Stimulated activated CD8-positive, alpha-beta memory T cell treated with anti-CD3 and anti-CD28 coated beads, Interleukin-4, amount 100 ng/mL, for 1 hour (primary cell): ENCODE measurements at places on chromosomes 13 and 19.

GRCh38 chr19:6586056-6586455, 4.9 kb downstream of the CD70 start:
- DNase-seq, result no peak

- no peak for DNase-seq
Measured at GRCh38 chr19:6101291-6101825, 8.9 kb downstream of the RFX2 start.

DNA sequence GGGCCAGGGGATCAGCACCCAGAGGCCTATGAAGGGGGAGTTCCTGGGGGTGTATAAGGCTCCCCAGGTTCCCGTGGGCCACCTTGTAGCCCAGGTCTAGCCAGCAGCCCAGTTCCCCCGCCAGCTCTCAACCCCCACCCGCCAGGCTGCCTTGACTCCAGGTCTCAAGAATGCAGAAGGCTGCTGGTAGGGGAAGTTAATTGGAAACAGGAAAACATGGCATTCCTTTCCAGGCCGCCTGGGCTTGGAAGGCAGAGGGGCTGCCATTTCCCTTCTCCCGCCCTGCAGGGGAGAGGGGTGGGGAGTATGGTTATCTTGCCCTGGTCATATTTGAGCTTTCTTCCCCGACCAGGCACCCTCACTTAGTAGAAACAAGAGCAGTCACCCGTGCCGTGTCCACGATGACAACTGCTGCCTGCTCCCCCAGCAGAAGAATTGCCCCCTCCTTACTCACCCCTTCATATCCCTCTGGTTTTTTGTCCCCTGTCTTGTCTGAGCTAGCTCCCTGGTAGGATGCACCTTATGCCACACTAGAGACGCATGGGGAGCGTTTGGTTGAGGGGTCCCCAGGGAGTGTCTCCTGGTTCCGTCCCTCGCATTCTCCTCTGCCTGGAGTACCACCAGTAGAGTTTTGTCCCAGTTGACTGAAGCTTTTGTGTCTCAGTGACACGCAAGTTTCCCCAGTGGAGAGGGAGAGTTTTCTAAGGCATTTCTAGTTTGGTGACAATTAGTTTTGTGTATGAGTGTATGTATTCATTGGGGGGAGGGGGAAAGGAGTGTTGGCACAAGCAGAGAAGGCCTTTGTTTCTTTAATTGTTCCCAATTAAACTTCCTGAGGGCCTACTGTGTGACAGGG, 4.5 kb downstream of the BICRA start:
- DNase-seq, result no peak

- peak; percentile 57 for DNase-seq
Measured at GRCh38 chr19:4369888-4370260, 26.5 kb downstream of the MPND start.

DNA sequence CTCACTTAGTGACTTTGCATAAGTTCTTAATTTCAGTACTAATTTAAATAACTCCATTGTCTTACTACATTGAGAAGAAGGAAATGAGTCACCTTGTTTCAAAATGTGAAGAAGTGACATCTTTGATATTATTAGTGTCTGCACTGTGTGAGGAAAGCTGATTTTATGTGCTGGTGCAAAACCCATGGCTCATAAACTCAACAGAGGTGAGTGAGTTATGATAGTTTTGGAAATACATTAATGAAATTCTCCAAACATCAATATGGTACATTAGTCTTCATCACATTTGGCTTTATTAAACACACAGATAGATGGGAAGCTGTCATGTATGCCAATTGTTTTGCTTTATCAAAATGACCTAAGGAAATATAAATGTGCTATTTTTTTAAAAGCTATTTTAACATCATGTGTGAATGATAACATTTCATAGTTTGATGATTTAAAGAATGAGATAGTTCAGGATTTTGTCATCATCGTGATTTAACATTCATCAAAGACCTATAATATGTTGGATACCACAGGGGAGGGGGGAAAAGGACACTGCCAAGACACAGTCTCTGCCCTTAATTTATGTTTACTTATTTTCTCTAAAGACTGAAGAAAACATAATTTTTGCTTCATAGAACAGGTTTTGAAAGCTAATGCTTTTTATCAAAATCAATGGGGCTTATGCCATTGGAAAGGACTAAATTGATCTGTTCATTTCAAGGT, 902.3 kb upstream of the SLITRK1 start:
- DNase-seq, result no peak

DNA sequence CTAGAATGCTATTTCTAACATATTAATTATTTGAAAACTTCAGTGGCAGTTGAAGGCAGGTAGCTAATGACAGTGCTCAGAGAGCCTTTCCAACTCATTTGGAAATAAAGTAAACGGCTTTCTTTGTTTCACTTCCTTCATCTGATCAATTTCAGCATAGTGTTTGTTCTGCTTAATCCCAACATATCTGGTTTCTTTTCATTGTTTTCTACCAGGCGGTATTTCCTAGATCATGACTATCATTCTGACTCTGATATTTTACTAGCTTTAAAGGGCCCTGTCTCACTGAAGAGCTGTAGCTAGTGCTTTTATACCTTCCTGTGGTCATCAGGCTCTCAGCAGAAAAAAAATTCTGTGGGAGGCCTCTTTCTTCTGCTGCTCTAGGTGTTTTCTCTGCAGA, 178.6 kb downstream of the RBM26 start:
- DNase-seq, result no peak

DNA sequence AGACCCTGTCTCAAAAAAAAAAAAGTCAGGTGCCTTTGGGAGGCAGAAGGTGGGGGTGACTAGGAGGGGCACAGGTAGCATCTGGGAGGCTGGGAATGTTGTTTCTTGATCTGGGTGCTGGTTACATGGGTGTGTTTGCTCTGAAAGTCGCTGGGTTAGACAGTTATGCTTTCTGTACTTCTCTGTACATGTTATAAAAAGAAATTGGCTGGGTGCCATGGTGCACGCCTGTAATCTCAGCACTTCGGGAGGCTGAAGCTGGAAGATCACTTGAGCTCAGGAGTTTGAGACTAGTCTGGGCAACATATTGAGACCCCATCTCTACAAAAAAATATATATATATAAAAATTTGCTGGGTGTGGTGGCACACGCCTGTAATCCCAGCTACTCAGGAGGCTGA, 15.1 kb downstream of the NOSIP start:
- DNase-seq, result no peak

GRCh38 chr13:106101201-106101600, 434.3 kb downstream of the EFNB2 start:
- no peak for DNase-seq

GRCh38 chr19:4673726-4674125, 3.6 kb upstream of the MYDGF start:
- no peak for DNase-seq

DNA sequence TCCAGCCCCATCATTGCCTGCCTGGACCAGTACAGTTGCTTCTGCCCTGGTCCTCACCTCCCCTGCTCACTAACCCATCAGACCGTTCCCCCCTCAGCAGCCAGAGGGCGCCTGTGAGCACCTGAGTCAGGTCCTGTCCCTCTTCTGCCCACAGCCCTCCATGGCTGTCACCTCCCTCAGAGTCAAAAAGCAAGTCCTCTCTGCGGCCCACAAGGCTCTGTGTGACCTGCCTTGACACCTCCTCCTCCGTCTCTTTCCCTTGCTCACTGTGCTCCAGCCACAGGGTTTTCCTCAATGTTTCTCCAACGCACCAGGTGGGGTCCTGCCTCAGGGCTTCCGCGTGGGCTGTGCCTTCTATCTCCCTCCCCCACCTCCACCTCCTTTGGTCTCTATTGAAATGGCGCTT, 29.4 kb upstream of the PTPRS start:
- DNase-seq, result peak; percentile 4

- no peak for DNase-seq
Measured at GRCh38 chr19:20365146-20365545, 198.1 kb downstream of the ZNF486 start.

GRCh38 chr19:4914736-4915501, 5.6 kb downstream of the UHRF1 start:
- peak; percentile 63 for DNase-seq

DNA sequence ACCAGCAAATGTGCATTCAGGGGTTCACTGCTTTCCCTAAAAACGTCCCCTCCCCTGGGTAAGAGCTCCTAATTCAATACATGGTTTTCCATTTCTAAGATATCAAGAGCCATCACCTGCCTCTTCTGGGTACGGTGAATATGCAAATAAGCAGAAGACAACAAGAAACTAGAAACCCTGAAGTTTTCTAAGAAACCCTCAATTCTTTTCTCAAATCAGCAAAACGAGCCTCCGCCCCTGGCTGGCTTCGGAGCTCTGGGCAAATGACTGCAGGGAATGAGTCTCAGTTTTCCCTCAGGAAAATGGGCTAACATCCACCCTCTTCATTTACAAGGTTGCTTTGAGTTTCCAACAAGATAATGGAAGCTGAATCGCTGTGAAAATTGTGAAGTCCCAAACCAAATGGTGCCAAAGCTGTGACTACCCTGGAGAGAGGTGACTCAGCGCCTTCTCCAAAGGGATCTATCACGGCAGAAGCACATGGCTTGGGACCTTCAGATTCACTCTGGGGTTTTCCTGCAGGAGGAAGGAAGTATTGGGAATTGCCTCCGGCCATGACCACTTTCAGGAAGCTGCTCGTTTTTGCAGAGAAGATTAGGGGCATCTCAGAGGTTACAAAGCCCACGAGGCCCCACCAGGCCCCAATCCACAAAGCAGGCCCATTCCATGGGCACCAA, 26.6 kb downstream of the KLF2 start:
- no peak for DNase-seq

DNA sequence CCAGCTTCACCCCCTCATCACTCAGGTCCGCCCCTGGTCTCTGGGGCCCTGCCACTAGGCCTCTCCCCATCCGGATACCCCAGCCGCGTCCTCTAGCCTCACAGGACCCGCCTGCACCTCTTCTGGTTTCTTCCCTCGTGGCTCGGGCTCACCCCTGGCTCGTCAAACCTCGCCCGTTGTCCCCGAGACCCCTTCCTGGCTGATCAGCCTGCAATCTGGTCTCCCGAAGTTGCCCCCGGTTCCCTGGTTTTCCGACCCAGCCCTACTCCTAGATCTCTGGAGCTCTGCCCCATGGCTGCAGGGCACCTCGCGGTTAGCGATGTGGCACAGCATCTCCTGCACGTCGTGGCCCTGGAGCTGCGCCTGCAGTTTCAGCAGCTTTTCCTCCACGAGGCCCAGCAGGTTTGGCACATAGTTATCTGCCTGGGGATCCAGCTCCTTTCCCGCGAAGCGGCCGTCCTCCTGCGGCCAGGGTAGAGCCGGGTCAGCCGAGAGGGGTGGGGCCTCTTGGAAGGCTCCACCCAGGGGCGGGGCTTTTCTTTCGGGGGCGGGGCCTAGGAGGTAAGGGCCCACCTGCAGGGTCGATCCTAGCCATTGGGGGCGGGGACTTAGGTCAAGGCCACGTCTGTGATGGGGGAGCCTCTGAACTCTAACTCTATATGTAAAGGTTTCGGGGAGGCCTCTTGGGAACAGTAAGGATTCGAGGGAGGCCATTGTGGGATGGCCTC, 2.4 kb upstream of the RGL3 start:
- DNase-seq, result no peak

- DNase-seq, result no peak
Measured at GRCh38 chr13:45468635-45469034, 3.9 kb downstream of the COG3 start.

- DNase-seq, result no peak
Measured at GRCh38 chr19:18503337-18503970, 18.4 kb downstream of the ELL start.

GRCh38 chr19:27815985-27816384, 1397.0 kb downstream of the UQCRFS1 start:
- DNase-seq, result no peak

DNA sequence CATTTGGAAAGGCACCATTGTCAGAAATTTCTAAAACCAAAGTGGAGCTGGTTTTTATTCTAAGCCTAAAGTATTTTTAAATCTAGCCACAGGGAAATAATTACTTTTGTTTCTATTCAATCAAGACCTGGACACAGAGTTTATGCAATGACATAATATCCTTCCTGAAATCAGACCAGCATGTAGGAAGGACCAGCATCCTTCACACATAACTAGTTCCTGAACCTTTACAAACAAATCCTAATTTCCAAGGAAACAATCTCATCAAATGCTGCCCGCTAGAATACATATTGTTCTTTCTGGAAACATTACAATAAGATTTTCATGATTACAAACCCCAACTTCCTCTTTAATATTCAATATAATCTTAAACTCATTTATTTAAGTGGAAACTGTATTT, 1.5 kb downstream of the STARD13 start:
- DNase-seq, result no peak

DNA sequence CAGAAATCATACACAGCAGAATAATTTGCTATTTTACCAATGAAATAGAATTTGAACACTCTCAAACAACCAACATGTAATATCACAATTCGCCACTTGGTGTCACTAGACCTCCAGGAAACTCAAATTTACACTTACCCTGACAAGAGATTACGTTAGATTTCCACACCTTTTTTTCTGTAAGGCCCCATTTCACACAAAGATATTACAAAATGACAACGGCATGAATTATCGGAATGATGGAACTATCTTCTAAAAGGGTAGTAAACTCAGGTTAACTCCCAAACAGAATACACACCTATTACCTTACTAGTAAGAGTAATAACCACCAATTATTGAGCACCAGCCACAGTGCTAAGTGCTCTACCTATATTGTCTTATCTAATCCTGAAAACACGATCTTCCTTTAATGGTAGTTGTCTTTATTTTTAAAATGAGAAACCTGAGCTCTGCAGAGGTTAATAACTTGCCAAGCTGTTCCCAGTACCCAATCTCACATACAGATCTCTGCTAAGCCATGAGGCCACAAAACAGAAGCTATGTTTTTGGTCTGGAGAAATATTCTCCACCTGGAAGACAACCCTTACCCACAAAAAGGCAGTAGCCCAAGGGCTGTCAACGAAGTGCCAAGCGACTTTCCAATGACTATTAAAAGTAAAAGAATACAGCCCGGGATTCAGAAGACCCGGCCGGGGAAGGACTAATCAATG, 152.4 kb downstream of the DCLK1 start:
- DNase-seq, result no peak

DNA sequence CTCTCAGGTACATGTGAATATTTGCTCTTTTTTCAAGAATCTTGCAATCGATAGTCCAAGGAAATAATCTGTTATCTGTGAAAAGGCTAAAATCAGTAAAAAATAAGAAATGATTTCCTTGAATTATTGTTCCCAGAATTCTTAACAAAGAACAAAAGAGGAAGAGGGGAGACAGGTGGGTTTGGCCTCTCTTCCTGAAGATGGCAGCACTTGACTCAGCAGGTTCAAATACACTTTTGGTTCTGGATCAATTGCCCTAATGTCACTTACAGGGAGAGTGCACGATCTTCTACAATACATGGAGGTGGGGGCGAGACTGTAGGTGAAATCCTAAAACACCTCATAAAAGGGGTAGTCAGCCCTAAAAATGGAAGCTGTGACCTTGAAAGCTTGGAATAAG, 358.7 kb downstream of the IRS2 start:
- no peak for DNase-seq

GRCh38 chr13:102240110-102240509, 161.7 kb downstream of the FGF14 start:
- DNase-seq, result no peak

GRCh38 chr13:98915563-98915962, 62.3 kb downstream of the DOCK9 start:
- no peak for DNase-seq

- DNase-seq, result no peak
Measured at GRCh38 chr19:27974082-27974513, 1238.9 kb downstream of the UQCRFS1 start.

- no peak for DNase-seq
Measured at GRCh38 chr13:97108530-97108900, 113.6 kb upstream of the MBNL2 start.

- no peak for DNase-seq
Measured at GRCh38 chr13:19766591-19766990, 16.2 kb downstream of the PSPC1 start.

- DNase-seq, result no peak
Measured at GRCh38 chr19:19379527-19379926, 25.9 kb upstream of the GATAD2A start.
